ENCODE measurements at places on chromosomes 4 and X. TPM values are rescaled to one million over a fixed set of nuclear protein-coding genes. Genes with fewer than 3 reads are reported as not detected.

The SPANXA1 gene
- not detected for total RNA-seq

The GAGE12J gene
- total RNA-seq: not detected

The SPANXB1 gene
- not detected for total RNA-seq

The POU3F4 gene
- not detected for total RNA-seq

The PCDH7 gene
- total RNA-seq: 18.7 TPM

The LEF1 gene
- total RNA-seq: 0.51 TPM

The CT83 gene
- total RNA-seq: not detected

The ERAS gene
- total RNA-seq: not detected

The TLR6 gene
- 2.3 TPM for total RNA-seq

The CASK gene
- 12.4 TPM for total RNA-seq

The FHIP1A gene
- total RNA-seq: 16.8 TPM

The NXF2 gene
- total RNA-seq: not detected

The GPC3 gene
- total RNA-seq: 6.7 TPM

All from Right ventricle myocardium superior (tissue), 1 donor.